Esophagus squamous epithelium (tissue), 5 donors: ENCODE measurements at places on chromosomes 2 and 18. TPM values are rescaled to one million over a fixed set of nuclear protein-coding genes. Genes with fewer than 3 reads are reported as not detected.

Gene SYT4
- total RNA-seq, result not detected

Gene NTSR2
- not detected for total RNA-seq

Gene TMEM87B
- 27.1 TPM for total RNA-seq

Gene CCDC150
- total RNA-seq, result 3.6 TPM

DNA sequence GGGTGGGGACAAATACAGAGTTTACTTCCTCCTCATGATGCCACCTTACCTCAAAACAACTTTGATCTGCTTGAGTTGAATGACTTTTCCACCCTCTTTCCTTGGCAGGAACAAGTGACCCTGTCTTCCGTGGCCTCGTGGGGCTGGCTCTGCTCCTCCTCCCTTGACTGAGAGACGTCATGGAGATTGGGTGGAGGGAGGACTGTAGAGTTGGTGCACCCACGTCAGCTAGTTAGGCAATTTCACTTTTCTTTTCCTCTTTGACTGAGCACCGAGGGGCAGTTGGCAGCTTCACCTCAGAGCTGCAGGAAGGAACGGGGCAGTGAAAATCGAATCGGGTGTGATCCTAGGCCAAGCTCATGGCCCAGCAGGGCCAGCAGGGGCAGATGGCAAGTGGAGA lies at the start of gene SP140:
Gene SP140, plus strand, starts transcription at position 251 of the 400 bp plus-strand sequence. Its CDS starts 109 bp downstream, at position 360.
- DNase-seq, result peak; percentile 25
